Hematopoietic multipotent progenitor cell treated with erythropoietin and hydrocortisone succinate and interleukin-3 and kit ligand, for 4 days (in vitro differentiated cells): ENCODE measurements at places on chromosomes 7 and 10.
A peak's percentile ranks its signal among the peaks of the same experiment; 100 is the strongest.

DNA sequence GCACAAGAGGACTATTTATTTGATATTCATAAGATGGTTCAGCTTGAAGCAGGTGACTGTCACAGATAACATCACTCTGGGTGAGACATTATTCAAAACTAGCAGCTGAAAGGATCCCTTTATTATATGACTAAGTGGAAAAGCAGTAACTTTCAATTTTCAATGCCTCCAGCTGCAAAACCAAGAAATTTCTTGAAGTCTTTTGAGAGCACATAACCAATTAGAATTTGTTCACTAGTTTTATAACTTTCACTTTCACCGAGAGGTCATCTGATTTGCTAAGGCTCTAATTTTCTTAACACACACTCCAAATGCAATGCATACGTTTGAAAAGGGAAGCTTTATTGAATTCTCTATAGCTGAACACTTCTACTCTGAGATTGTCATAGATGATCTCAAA lies 88.6 kb upstream of the KLF14 start:
- no peak for DNase-seq

DNA sequence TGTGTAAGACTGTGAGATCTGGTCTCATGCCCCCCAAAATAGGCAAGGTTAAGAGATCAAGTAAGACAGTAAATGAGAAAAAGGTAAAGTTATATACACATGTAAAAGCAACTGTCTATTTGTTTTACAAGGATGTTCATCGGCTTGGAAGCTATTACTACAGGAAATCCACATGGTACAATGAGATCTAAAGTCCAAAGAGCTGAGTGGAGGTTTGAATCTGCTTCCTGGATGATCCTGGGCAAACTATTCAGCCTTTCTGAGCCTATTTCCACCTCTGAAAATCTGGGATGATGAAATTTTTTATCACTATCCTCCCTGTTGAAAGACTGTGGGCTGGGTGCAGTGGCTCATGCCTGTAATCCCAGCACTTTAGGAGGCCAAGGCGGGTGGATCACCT lies 123.0 kb downstream of the IDE start:
- no peak for DNase-seq

- peak; percentile 71 for DNase-seq
Measured at GRCh38 chr10:47449102-47449978, 34.6 kb downstream of the ANXA8 start.

- no peak for DNase-seq
Measured at GRCh38 chr7:78438433-78438832, 639.9 kb downstream of the PHTF2 start.

DNA sequence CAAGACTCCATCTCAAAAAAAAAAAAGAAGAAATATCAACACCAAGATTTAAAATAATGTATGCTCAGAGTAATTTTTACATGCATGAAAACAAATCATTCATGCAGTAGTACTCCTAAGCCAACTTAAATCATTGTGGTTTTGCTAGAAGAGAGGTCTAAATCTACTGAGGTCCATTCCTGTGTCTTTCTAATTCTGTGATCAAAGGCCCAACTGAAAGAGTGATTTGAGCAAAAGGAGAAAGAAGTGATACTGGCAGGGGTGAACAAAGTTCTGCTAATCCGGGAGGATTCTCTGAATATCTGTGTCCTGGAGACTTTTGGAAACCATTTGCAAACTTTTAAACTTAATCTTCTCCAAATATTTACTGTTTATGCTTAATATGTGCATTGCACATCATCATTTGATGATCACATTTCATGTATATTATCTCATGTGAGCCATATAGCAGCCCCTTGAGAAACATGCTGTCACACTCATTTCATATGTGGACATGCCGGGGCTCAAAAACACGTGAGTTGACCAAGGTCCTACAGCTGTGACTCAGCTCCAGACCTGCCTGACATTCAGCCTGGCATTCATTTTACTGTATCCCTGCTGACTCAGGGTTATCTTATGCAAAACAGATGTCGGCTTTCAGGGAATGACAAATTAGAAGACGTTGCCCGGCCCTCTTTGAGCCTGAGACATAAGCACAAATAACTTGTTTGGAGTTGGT lies 76.4 kb downstream of the FAM107B start:
- no peak for DNase-seq
